T-helper 17 cell (primary cell): ENCODE measurements at places on chromosomes 16 and 17. TPM values are rescaled to one million over a fixed set of nuclear protein-coding genes. Genes with fewer than 3 reads are reported as not detected.

Gene SEPTIN12
- not detected for total RNA-seq

DNA sequence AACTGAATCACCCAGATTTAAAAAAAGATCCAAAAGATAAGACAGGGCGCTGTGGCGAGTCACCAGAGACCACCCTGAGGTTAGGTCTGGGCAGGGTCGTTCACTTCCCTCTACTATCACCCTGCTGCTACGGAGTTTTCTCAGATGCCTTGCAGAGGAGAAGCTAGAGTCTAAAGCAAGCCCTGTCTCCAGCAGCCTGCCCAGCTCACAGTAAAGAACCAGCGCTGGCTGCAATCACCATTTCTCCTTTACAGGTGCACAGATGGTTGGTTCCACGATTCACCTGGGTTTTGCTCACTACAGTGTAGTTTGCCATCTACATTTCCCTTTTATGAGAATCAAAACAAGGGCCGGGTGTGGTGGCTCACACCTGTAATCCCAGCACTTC, 71.3 kb downstream of the SRCIN1 start:
- H3K4me1 ChIP-seq = no peaks in the 10 kb centered on the region
- H3K4me3 ChIP-seq = no peak overlapping the region
- no peaks in the 10 kb centered on the region for H3K36me3 ChIP-seq
- no peak overlapping the region for H3K27ac ChIP-seq
- DNase-seq = no peak

Gene OTOP2
- not detected for total RNA-seq

DNA sequence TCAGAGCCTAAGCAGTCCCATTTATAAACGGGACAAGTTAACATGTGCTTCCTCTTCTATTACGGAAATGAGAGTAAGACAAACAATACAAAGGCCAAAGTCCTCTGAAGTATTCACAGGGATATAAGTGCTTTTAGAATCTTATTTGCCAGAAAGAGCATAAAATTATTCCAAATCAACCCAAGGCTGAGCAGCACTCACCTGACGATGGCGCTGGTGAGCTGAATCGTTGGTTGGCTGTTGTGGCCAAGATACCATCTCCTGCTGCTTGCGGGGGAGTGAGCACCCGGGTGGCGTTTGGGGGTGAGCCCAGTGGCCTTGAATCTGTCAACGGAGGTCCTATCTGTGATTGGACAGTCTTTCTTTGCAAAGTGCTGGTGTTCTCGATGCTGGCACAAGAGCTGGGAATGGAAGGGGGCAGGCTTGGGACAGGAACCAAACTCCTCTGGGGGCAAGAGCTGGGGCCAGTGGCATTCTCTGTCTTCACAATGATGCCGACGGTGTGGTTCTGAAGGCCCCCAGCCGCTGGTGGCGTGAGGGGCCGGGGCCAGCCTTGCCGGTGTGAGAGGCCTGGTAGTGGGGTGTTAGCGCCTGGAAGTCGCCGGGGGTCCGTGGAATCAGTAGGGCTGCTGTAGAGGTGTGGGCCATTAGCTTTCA, 9.5 kb upstream of the DHRS13 start:
- peaks cover 10% of the 10 kb centered on the region for H3K36me3 ChIP-seq
- H3K4me3 ChIP-seq = peak overlapping the region; percentile 56
- H3K4me1 ChIP-seq = peaks cover 7% of the 10 kb centered on the region
- no peaks in the 10 kb centered on the region for H3K27me3 ChIP-seq
- DNase-seq = no peak

GRCh38 chr16:17328932-17329331, 141.8 kb downstream of the XYLT1 start:
- no peak for DNase-seq
- no peaks in the 10 kb centered on the region for H3K27me3 ChIP-seq
- H3K4me1 ChIP-seq = peaks cover 10% of the 10 kb centered on the region
- H3K36me3 ChIP-seq = peaks cover 3% of the 10 kb centered on the region
- H3K27ac ChIP-seq = no peak overlapping the region

Gene TPSB2
- not detected for total RNA-seq

- DNase-seq = no peak
- no peaks in the 10 kb centered on the region for H3K27me3 ChIP-seq
- no peaks in the 10 kb centered on the region for H3K36me3 ChIP-seq
Observed at GRCh38 chr16:1825381-1825863, 1.2 kb downstream of the HAGH start.

GRCh38 chr16:73145166-73145880, 97.4 kb upstream of the ZFHX3 start:
- H3K4me1 ChIP-seq = no peaks in the 10 kb centered on the region
- no peak overlapping the region for H3K27ac ChIP-seq
- no peak for DNase-seq

DNA sequence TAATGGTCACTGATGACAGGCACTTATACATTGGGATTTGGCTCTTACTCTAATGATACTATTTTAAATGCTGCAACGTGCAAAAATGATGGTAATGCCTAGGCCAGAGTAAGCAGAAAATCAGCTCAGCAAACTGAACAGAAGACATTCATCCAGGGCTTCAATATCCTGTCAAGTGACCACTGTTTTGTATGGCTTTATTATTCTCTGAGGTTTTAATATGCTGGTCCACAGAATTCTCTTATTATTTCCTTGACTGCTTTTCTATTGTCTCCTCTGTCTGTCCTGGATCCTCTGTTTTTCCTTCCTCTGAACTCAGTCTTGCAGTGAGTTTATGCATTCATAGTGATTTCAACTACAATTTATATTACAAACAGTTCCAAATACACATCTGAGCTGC, 90.8 kb upstream of the PMFBP1 start:
- H3K36me3 ChIP-seq = no peaks in the 10 kb centered on the region
- no peaks in the 10 kb centered on the region for H3K4me1 ChIP-seq
- no peak for DNase-seq
- no peak overlapping the region for H3K4me3 ChIP-seq
- H3K27ac ChIP-seq = no peak overlapping the region
- no peaks in the 10 kb centered on the region for H3K27me3 ChIP-seq

Gene SDK2
- total RNA-seq = 1.4 TPM

- H3K4me3 ChIP-seq = no peak overlapping the region
- no peak overlapping the region for H3K27ac ChIP-seq
- H3K36me3 ChIP-seq = peaks cover 3% of the 10 kb centered on the region
- peaks cover 8% of the 10 kb centered on the region for H3K4me1 ChIP-seq
- no peak for DNase-seq
Observed at GRCh38 chr16:85984231-85984880, 85.4 kb downstream of the IRF8 start.

Gene PLEKHH3
- total RNA-seq = 0.78 TPM

Gene CHST4
- not detected for total RNA-seq

- H3K4me1 ChIP-seq = no peaks in the 10 kb centered on the region
- no peak for DNase-seq
- H3K36me3 ChIP-seq = peaks cover 4% of the 10 kb centered on the region
- H3K4me3 ChIP-seq = no peak overlapping the region
- no peak overlapping the region for H3K27ac ChIP-seq
Observed at GRCh38 chr16:81210807-81211206, 27.7 kb upstream of the BCO1 start.

Gene KRTAP1-1
- not detected for total RNA-seq

- peaks cover 54% of the 10 kb centered on the region for H3K4me1 ChIP-seq
- no peak for DNase-seq
- no peaks in the 10 kb centered on the region for H3K27me3 ChIP-seq
- H3K36me3 ChIP-seq = no peaks in the 10 kb centered on the region
- H3K27ac ChIP-seq = peak overlapping the region; percentile 47
Observed at GRCh38 chr17:47701608-47702007, 7.6 kb downstream of the TBKBP1 start.

DNA sequence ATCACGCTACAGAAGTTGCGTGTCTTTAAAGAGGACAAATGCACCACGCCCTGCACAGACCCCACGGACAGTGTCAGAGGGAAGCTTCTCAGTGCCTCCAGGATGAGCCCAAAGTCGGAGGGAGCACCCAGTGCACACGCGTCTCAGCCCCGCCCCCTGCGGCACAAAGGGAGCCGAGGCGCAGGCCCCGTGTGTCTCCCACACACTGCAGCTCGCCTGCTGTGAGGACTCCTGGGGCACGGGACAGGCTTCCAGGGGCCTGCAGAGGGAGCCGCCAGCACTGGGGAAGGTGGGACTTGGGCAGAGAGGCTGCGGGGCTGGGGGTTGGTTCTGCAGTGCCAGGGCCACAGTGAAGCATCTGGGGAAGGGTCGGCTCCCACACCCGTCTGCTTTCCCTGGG, 77.4 kb downstream of the LMF1 start:
- no peak overlapping the region for H3K27ac ChIP-seq
- no peaks in the 10 kb centered on the region for H3K27me3 ChIP-seq
- DNase-seq = no peak
- H3K36me3 ChIP-seq = no peaks in the 10 kb centered on the region
- peaks cover 2% of the 10 kb centered on the region for H3K4me1 ChIP-seq

GRCh38 chr17:55416470-55417052, 5.1 kb downstream of the MMD start:
- peaks cover 3% of the 10 kb centered on the region for H3K36me3 ChIP-seq
- peaks cover 43% of the 10 kb centered on the region for H3K4me1 ChIP-seq
- no peaks in the 10 kb centered on the region for H3K27me3 ChIP-seq
- no peak for DNase-seq
- peak overlapping the region; percentile 13 for H3K4me3 ChIP-seq

Gene SLC2A4
- total RNA-seq = not detected

- peak overlapping the region; percentile 51 for H3K27ac ChIP-seq
- no peak overlapping the region for H3K4me3 ChIP-seq
- H3K27me3 ChIP-seq = no peaks in the 10 kb centered on the region
- no peak for DNase-seq
Observed at GRCh38 chr17:66416207-66416940, 114.0 kb downstream of the PRKCA start.

DNA sequence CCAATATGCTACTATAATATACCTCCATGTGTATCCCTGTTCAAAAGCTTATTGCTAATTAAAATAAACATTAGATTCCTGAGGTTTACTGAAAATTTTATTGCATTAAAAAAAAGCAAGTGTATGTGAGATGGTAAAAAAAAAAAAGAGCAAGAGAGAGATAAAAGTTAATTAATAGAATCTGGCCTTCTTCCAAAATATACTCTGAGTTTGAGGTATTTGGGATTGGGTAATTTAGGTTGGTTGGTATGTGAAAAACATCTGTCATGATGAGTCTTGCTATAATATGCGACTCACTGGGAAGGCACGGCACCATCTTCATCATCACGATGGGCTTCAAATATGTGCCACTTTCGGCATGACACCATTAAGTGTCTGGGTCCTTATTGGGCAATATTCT, 711.1 kb upstream of the SOX9 start:
- H3K4me1 ChIP-seq = no peaks in the 10 kb centered on the region
- H3K27me3 ChIP-seq = no peaks in the 10 kb centered on the region
- H3K36me3 ChIP-seq = no peaks in the 10 kb centered on the region
- no peak overlapping the region for H3K27ac ChIP-seq
- DNase-seq = no peak

Gene SLC16A11
- total RNA-seq = 0.40 TPM
